ENCODE measurements at places on chromosomes 3 and 15.
A peak's percentile ranks its signal among the peaks of the same experiment; 100 is the strongest.

GRCh38 chr3:31027191-31027761 is 132.8 kb upstream of the GADL1 start:
- no peak for DNase-seq

DNA sequence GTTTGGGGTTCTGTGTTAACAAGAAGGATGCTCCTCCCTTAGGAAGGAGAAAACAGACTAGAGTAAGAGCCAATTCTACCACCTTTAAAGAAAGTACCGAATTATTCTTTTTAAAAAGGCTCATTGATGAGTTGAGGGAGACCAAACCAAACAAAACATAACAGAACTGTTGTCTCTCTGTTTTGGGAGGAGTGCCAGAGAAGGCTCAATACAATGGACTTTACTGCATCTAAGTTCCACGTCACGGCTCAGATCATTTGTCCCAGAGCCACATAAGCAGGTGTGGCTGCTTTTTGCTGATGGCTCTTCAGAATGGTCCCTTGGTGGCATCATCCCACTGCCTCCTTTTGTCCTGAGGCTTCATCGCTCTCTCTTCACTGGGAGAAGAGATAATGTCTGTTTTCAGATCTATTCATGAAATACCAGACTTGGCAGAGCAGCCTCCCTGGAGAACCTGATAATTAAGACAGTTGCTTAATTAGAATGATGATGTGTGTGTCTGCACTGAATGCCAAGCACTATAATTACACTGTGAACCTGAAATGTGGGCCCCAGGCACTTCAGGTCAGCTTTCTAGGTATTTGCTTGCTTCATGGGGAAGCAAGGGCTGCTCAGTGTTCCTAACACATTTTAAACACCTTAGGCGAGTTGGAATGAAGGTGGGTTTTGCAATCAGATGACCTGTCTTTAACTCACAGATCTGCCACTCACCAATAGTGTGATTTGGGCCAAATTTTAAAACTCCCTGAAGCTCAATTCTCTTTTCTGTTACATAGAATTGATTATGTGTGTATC is 335.2 kb upstream of the MCTP2 start:
- DNase-seq: peak; percentile 70

GRCh38 chr3:11273891-11274291 is 1.7 kb downstream of the ATG7 start:
- DNase-seq: no peak

- no peak for DNase-seq
Measured at GRCh38 chr3:36175916-36176461, 204.3 kb upstream of the STAC start.

- no peak for DNase-seq
Measured at GRCh38 chr3:39203402-39203801, 11.0 kb upstream of the XIRP1 start.

DNA sequence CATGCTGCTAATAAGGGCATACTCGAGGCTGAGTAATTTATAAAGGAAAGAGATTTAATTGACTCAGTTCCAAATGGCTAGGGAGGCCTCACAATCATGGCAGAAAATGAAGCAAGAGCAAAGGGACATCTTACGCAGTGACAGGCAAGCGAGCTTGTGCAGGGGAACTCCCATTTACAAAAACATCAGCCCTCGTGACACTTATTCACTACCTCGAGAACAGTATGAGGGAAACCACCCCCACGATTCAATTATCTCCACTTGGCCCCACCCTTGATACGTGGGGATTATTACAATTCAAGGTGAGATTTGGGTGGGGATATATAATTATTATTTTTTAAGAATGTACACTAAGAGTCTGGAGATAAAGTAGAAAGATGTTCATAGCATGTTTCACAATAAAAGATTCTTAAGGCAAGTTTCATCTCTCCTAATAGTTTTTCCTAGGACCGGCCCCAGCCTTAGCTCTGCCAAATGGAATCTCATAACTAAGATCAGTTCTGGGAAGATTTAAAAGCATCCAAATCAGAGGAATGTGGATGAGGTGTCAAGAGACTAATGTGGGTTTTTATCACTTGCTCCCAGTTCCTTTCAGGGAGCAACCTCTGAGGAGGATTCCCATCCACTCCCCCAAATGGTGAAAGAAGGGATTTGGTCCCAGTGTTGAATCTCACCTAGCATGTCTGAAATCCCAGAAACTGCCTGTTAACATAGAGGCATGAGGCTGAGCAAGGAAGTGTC is 221.0 kb downstream of the ZMAT3 start:
- no peak for DNase-seq

GRCh38 chr3:114451051-114451451 is 157.2 kb downstream of the TIGIT start:
- no peak for DNase-seq
